ENCODE measurements at places on chromosomes 2 and 18.

GRCh38 chr18:23930002-23930401, 84.6 kb upstream of the TTC39C start:
- DNase-seq, result no peak

DNA sequence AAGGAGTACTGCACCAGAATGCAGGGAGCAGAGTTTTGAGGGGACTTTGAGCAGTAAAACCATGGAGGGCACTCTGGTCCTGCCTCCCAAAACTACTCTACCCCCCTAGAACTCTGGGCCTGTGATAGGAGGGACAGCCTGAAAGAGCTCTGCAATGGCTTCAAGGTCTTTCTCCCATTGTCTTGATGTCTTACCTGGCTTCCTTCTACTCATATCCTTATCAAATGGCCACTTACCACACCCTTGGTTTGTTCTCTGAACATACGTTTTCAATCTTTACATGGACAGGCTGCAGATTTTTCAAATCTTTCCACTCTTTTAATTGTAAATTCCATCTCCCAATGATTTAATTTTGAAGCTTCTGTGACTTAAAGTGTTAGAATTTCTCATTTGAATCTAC, 27.7 kb downstream of the RELCH start:
- no peak for DNase-seq

DNA sequence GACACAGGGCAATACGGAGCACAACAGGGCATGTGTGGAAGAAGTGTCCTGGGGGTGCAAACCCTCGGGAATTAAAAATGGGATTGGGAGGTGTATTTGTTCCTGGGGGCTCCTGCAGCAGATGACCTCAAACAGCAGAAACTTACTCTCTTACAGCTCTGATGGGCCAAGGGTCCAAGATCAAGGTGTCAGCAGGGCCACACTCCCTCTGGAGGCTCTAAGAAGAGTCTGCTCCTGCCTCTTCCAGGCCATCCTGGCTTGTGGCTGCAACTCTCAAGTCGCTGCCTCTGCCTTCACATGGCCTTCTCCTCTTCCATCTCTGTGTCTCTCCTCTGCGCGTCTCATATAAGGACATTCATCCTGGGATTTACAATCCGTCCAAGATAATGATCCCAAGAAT, 12.4 kb upstream of the SPATA3 start:
- DNase-seq, result no peak

DNA sequence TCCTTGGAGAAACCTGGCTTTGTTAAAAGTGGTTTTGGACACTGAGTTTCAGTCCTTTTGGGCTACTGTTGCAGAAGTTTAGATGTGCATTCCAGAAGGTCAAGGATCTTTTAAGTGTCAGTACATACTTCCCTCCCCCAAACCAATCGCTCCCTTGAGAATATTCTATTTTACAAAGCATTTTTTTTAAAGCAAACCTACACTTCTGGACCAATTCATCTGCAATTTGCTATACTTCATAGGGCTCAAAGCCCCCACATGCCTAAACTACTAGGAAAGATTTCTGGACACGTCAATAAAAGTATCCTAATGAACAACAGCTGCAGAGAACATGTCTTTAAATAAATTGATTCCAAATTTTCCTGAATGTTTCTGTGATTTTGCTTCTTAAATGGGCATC, 157.6 kb downstream of the RDH14 start:
- no peak for DNase-seq

- no peak for DNase-seq
Measured at GRCh38 chr2:66852953-66853352, 418.0 kb downstream of the MEIS1 start.

DNA sequence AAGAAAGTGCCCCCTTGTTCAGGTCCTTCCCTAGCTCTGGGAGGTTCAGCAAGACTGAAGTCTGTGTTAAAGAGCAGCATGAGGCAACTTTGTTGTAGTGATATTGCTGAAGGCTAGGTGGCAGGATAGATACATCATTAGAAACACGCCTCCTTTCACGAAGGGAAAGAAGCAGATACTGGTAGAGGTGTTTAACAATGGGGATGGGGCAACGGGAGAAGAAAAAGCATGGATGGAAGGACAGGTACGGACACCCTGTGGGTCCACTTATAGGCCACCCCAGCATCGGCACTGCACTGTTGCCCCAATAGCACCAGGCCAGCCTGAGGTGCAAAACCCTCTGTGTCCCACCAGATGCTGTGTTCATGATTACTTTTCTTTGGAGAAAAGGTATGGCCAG, 3.5 kb upstream of the IGFBP5 start:
- no peak for DNase-seq

GRCh38 chr2:58271826-58272225, 30.7 kb upstream of the FANCL start:
- no peak for DNase-seq

DNA sequence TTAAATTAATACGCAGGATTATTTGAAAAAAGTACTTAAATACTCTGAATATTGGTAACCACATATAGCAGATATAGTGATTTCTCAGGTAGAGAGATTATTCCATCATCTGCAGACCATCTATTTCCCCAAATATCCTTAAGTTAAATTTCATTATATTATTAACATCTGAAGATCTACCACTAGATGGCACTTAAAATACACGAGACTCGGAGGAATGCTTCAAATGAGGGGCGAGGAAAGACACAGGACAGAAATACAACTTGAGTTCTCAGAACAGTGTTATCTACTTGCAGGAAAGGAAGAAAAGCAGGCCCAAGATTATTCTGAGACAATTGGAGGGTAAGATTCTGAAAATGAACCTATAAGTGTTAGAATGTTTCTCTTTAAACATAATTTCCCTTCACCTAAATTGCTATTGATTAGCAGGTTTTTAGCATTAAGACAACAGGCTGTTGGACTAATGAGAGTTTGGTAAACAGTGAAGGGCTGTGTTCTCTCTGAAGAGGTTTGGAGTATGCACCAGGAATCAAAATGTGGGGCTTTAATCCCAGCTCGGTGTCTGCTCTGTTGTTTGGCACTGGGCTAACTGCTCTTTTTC, 76.9 kb upstream of the GCFC2 start:
- no peak for DNase-seq

DNA sequence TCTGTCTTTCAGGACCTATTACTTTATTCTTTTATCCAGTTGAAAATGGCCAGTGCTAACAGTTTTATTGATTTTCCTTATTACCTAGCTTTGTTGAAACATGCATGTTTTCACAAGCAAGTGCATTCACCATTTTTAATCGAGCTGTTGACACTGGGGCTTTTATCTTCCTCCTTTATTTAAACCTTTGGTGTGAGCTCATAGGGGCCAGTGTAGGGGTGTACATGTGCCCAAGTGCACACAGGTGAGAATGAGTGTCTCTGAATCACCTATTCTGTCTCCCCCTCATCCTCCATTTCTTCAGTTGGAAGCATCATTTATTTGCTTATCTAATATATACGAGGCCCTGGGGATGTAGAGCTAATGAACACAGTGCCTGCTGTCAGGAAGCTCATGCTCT, 199.1 kb downstream of the PRKCE start:
- DNase-seq, result no peak

GRCh38 chr2:218125626-218126080, at the start of gene CXCR2:
Gene CXCR2, plus strand, starts transcription at chr2:218126028. Its CDS starts 8,774 bp downstream, at chr2:218134802.
- DNase-seq, result no peak

GRCh38 chr2:103594823-103595222, 833.0 kb downstream of the TMEM182 start:
- no peak for DNase-seq

GRCh38 chr2:590214-591175, 86.7 kb downstream of the TMEM18 start:
- DNase-seq, result no peak

- DNase-seq, result no peak
Measured at GRCh38 chr2:147293991-147294824, 550.6 kb upstream of the ACVR2A start.

DNA sequence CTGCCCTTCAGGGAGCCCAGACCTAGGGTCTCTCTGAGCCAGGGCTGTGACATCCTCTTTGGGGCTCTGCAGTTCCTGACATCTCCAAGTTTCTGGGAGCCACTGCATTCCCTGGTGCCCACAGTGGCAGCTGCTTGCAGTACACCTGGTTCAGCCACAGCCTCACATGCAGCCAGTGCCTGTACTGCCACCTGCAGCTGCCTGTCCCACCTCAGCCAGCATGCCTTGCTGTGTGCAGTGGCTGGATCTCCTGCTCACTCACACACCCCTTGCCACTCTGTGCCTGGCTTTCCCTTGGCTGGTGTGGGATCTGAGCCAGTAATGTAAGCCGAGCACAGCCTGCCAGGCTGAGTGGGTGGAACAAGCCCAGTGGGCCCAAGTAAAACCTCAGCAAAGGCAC, 1288.7 kb downstream of the CNTNAP5 start:
- DNase-seq, result no peak

- no peak for DNase-seq
Measured at GRCh38 chr2:201734111-201734510, 35.7 kb upstream of the MPP4 start.

- DNase-seq, result no peak
Measured at GRCh38 chr2:187580462-187581124, 26.4 kb upstream of the TFPI start.

DNA sequence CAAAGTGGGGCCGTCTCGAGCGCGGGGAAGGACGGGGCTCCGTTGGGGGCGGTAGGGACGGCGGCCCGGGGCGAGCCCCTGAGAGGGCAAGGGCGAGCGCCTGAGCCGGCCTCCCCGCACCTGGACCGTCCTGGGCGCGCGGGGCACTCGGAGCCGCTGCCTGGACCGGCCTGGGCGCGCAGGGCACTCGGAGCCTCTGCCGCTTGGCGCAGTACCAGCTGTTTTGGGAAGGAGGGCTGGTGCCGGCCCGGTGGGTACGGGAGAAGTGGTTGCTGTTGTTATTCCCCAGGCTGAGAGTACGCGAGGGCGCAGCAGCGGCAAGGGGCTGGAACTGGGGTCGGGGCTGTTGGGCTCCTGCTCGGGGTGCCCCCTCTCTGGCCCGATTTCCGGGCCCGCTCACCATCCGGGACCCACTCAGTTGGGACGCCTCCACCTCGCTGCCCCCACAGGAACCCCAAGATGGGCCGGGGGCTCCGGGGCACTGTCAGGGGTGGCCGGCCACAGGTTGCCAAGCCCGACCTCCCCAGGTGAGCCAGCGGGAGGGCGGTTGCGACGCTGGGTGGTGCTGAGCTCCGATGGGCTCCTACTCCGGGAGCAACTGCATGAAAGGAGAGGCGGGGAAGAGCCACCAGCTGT, 579 bp downstream of the ARHGEF4 start:
- no peak for DNase-seq

DNA sequence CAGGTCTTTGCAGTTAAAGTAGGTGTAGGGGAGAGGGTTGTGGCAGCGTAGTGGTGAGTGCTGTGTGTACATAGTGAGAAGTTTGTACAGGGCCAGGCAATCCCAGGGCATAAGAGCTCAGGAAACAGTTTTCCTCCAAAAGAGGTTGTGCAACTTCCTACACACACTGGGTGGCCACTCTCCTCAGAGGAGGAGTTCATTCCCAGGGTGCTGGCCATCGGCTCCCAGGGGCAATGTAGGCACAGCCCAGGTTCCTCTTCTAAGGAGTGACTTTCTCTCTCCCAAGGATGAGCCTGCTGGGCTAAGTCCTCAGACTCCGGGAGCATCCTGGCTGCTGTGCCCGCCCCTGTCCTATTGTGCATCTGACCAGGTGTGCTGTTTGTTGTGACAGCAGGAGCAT, 3.0 kb downstream of the ACOXL start:
- DNase-seq, result no peak

DNA sequence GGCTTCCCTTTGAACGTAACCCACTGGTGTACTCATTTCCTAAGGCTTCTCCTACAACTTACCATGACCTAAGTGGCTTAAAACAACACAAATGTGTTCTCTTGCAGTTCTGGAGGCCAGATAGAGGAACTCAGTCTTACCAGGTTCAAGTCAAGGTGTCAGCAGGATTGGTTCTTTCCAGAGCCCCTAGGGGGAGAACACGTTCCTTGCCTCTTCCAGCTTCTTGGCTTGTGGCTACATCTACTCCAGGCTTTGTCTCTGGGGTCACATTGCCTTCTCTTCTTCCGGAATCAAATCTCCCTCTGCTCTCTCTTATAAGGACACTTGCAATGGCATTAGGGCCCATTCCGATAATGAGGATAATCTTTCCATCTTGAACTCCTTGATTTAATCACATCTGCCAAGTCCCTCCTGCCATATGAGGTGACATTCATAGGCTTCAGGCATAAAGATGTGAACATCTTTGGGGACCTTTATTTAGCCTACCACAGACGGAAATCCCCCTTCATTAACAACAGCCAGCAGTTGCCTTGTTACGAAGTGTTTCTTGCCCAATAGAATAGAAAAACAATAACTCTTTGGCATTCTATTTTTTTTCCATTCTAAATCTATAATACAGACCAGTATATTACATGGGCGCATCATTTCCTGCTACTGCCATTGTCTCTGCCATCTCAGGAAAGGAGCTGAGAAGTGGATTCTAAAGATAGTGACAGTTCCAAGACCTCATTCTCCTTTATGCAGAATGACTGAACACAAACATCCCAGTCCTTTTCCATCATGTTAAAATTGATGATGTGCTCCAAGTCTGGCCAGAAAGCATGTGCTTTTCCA, 362.0 kb downstream of the ZNF521 start:
- no peak for DNase-seq

GRCh38 chr2:210558708-210559107, 2.3 kb downstream of the CPS1 start:
- DNase-seq, result no peak

DNA sequence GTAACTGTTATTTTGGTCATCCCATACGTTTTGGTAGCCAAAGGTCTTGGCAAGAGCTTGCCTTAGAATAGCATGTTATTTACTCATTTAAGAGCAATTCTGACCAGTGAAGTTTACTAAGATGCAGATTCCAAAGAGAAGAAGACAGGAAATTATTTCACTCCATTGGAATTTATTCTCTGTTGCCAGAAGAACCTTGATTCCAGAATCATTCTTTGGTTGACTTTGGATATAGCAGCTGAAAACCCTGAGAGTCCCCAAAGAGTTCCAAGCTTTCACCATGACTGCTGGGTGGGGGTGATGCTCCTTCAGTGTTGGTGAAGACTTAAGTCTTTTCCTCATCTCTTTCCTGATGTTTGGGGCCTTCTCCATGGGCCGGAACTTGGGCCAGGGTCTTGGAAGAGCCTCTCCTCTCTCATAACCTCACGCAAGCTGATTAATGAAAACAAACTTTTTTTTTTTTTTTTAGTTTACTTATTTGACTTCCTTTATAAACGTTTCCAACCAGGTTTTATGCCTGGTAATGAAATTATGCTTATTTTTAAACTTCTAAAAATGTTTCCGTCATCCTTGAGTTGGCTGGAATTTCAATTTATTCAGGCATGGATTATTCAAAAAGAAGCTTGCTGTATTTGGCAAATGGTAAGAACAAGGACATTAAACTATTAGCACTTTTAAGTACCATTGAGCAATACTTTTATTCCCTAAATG, 192.0 kb downstream of the MTX2 start:
- DNase-seq, result no peak

- no peak for DNase-seq
Measured at GRCh38 chr2:98558852-98559530, 49.3 kb downstream of the COA5 start.

- DNase-seq, result no peak
Measured at GRCh38 chr2:38095996-38096861, 20.3 kb upstream of the CYP1B1 start.

DNA sequence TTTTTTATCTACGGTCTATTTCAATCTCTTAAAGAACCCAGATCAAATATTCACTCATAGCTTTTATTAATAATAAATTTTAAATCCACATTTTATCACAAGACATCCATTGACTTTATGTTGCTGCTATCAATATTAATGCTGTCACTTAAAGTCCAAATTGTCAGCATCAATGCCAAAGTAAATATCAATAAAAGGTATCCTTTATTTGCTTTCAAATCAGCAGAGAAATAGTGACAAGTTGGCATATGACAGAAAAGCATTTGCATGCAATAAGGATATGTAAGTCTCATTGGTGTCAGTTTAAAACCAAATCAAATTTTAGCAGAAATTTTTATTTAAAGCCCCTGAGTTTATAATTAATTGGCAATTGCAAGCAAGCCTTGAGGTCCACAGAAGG, 775.4 kb downstream of the ADCYAP1 start:
- DNase-seq, result no peak
